Ureter (tissue), 1 donor: ENCODE measurements at places on chromosomes 4 and X. TPM values are rescaled to one million over a fixed set of nuclear protein-coding genes. Genes with fewer than 3 reads are reported as not detected.
A peak's percentile ranks its signal among the peaks of the same experiment; 100 is the strongest.

- DNase-seq, result no peak
Observed at GRCh38 chrX:19649226-19649995, 134.1 kb upstream of the MAP3K15 start.

The SLC25A43 gene
- total RNA-seq, result 19.7 TPM

- peak; percentile 67 for DNase-seq
Observed at GRCh38 chrX:68878977-68879645, 50.3 kb downstream of the EFNB1 start.

- no peak for DNase-seq
Observed at GRCh38 chr4:163941221-163941905, 446.9 kb downstream of the TMA16 start.

- no peak for DNase-seq
Observed at GRCh38 chr4:165209796-165210195, 2.4 kb downstream of the KLHL2 start.

DNA sequence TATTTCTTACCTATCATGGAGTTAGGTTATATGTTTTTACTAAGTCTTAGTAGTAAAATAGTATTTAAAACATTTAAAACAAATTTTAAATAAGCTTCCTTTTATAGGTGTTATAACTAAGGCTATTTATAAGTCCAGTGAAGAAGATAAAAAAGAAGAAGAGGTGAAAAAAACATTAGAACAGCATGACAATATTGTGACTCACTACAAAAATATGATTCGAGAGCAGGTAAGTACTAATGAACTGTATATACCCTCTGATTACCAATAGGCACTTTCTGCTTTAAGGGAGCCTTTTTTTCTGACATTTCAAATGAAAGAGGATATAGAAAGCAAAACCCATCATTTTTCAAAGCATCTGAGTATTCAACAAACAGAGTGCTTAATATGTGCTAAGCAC is 76.6 kb downstream of the USO1 start:
- DNase-seq, result no peak

DNA sequence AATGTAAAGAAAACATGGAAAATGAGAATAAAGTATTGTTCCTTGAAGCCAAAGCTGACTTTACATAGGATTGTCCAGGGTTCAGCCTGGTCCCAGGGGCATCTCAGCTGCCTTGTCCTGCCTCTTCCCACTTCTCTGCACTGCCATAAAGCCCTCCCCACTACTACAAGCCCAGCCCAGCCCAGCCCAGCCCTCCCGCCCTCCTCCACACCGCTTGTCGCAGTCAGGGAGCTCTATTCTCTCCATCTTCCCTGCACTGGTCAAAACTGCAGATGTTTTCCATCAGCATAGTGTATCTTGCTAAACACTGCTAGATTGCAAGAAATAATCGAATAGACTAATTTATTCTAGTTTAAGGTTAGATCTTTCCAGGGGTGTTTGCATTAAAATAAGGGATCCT is 100.3 kb downstream of the TENM3 start:
- no peak for DNase-seq

DNA sequence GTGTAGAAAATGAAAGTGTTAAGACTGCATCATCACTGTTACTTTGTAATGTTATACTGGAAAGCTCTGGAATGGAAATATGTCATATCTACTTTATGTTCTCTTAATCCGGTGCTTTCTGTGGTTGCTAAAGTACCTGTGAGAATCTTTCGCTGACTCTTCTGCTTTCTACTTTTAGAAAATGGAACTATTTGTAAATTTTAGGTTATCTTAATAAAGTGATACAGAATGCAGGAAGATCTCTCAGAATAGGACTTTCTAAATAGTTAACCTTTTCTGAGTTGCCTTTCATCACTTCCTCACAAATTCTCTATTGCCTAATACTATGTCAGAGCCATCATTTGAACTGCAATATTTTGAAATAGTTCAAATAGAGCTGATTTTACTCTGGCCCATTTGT is 69.3 kb downstream of the BMP2K start:
- DNase-seq, result no peak

DNA sequence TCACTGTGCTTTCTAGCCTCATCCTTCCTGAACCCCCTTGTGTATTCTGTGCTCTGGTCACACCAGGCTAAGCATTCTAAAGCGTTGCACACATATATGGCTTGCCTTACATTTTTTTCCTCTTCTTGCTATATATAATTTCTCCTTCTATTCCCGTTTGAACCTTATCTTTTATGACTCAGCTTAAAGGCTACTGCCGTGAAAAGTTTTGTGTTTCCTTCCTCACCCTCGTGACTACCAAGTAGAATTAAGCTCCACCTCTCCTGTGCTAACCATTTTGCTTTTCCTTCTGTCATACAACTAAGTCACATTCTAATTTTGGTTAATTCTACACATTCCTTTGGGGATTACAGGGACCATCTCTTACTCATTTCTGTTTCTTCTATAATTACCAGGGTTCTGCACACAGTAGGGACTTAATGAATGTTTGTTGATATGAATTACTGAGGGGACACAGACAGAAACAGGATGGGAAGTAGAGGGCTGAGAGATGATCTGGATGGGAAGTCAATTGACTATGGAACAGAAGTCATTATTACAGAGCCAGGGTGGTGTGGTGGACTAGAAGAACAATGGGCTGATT is 67.1 kb downstream of the DOCK11 start:
- no peak for DNase-seq

- no peak for DNase-seq
Observed at GRCh38 chr4:112403101-112403945, 106.2 kb downstream of the ALPK1 start.

- no peak for DNase-seq
Observed at GRCh38 chr4:126541820-126542219, 1090.9 kb upstream of the INTU start.

DNA sequence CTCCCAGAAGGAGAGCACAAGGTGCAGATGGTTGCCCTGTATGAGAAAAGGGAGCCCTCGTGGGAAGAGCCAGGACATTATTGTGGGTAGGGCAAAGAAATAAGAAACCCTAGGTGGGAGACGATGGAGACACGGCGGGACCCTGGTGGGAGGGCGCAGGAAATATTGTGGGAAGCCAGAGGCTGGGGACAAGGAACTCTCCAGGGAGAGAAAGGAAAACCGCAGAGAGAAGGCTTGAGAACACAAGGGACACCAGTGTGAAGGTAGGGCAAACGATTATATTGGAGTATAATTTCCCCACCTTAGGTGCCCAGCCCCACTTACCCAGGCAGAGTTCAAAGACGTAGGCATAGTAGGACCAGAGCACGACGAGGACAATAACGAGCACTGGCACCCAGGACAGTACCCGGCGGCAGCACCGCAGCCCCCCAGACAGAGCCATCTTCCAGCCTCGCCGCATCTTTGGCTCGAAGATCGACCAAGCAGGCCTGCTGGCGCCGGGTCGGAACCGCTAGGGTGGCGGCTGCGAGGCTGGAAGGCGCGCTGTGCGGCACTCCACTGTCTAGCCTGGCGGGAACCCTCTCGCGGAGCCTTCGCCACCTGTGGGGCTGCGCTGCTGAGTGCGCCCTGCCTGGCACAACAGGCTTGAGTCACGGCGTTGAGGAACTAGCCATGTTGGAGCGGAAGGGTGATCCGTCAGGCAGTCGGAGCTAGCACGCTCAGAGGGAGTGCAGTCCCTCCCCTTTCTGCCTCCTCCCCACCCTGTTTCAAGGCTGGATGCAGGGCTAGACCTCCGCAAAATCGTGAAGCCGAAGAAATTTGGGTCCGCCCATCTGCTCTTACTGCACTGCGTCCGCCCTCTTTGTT is at the start of gene ZDHHC15:
Gene ZDHHC15, minus strand, starts transcription at position 473 of the 867 bp plus-strand sequence. Its CDS starts 13 bp downstream, at position 460.
- DNase-seq, result peak; percentile 61

- no peak for DNase-seq
Observed at GRCh38 chr4:105591573-105591972, 39.2 kb downstream of the ARHGEF38 start.

DNA sequence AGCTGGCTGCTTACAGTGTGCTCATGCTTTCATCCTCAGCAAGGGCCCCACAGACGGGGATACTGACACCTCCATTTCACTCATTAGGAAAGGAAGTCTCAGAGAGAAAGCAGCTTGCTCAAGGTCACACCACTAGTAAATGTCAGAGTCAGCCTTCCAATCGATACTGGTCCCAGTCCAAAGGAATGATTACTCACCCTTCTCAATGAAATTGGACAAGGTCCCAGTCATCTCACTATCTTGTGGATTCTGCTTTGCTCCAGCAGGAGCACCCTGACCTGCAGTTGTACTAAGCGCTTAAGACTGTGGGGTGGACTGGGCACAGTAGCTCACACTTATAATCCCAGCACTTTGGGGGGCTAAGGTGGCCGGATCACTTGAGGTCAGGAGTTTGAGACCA is 132.2 kb upstream of the SLC34A2 start:
- no peak for DNase-seq

The THOC2 gene
- 108 TPM for total RNA-seq

The GLRA3 gene
- not detected for total RNA-seq
